ENCODE measurements at places on chromosomes 5 and 9.

DNA sequence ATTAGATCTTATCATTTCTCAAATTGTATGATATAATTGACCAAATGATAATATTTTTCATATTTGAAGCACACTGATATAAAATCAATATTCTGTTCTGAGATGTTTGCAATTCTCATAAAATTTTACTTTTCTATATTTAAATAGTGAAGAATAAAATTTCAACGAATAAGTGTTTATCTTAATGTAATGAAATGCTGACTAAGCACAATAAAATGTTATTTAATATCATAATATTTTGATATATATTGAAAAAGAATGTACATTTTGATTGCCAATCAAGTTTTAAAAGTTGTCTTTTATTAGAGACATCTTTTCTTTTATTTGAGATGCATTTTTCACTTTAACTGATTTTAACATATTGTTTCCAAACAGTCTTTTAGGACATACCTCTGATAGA is 416.1 kb downstream of the TAF11L14 start:
- no peak for DNase-seq

DNA sequence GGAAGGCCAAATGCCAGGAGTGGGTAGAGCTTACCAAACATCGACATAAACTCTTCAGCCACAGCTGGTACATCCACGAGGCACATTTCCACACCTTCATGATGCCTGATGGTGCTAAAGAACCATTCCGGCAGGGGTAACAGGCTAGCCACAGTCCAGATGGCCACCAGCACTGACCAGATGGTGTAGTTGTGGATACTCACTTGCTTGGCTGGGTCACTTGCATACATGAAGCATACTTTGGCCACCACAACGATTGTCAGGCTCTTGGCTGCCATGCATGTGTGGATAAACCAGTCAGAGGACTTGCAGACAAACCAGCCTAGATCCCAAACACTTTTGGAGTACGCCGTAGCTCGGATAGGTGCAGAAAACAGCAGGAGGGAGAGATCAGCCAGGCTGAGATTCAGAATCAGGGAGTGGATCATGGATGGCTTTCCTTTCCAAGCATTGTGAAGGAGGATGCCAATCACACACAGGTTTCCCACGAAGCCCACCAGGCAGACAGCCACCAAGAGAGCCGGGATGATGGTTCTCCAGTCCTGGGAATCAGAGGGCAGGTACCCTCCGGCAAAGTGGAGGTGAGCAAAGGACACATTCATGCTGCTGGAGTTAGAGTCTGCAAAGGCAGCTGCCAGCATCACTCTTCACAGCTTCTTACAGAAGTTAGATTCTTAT is 378 bp downstream of the GPR151 start:
- no peak for DNase-seq

- no peak for DNase-seq
These were observed 77.0 kb upstream of the ZFAND5 start for GRCh38 chr9:72441848-72442607.

- DNase-seq: no peak
These were observed 1254.5 kb upstream of the NUDT12 start for GRCh38 chr5:104817127-104817526.

DNA sequence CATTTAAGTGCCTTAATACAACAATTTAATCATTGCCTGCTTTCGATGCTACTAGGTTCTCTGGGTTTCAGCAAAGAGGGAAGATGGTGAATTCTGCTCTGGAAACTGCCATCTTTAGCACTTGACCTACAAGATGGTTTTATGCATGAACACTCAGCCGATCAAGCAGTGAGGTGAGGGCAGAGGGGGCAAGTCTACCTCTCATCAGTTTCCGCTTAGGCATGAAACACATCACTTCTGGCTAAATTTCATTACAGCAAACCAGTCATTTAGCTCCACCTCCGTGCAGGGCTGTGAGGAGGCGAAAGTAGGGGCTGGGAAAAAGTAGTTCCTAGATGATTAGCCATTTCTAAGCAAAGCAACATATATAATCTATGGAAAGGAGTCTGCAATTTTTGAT is 1018.0 kb downstream of the CDH18 start:
- DNase-seq: no peak

All from muscle of leg (tissue), 16 donors.